Fibroblast of the aortic adventitia (primary cell): ENCODE measurements at places on chromosomes 2 and 18. TPM values are rescaled to one million over a fixed set of nuclear protein-coding genes. Genes with fewer than 3 reads are reported as not detected.

The TEX261 gene
- total RNA-seq = 11.8 and 44.2 TPM in 2 replicates

- peak; percentile 65 for DNase-seq
These were observed 88.1 kb downstream of the MCFD2 start for GRCh38 chr2:46827274-46828134.

The IGFBP2 gene
- total RNA-seq = 1.1 and 10.6 TPM in 2 replicates

- DNase-seq = no peak
These were observed 98.9 kb upstream of the EPC2 start for GRCh38 chr2:148545390-148546256.

- DNase-seq = no peak
These were observed 38.8 kb downstream of the APLF start for GRCh38 chr2:68506170-68506569.

The UPP2 gene
- total RNA-seq = not detected in 2 replicates

GRCh38 chr2:211157211-211157610 lies 600.8 kb downstream of the CPS1 start:
- peak; percentile 65 for DNase-seq

The NGEF gene
- total RNA-seq = 1.1 and 17.4 TPM in 2 replicates

GRCh38 chr18:44178476-44178875 lies 502.2 kb upstream of the SETBP1 start:
- DNase-seq = peak; percentile 32
